ENCODE measurements at places on chromosomes 3 and 15.

DNA sequence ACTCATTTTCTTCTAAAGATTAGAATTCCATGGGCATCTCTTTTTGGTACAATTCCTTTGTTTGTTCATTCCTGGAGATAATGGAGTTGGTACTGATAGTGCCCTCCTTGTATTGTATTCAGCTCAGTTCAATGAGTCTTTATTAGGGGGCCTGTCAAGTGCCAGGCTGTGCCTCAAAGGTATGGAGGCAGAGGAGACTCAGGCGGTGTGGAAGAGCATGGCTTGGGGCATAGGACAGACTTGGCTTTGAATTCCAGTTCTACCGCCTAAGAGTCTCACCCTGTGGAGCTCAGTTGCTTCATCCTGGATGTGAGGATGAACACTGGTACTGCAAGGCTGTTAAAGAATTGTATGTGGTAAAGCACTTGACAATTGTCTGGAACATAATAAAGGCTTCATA is 196.6 kb upstream of the IL12A start:
- no peak for DNase-seq

- no peak for DNase-seq
Measured at GRCh38 chr3:46553154-46553553, 12.9 kb downstream of the LRRC2 start.

DNA sequence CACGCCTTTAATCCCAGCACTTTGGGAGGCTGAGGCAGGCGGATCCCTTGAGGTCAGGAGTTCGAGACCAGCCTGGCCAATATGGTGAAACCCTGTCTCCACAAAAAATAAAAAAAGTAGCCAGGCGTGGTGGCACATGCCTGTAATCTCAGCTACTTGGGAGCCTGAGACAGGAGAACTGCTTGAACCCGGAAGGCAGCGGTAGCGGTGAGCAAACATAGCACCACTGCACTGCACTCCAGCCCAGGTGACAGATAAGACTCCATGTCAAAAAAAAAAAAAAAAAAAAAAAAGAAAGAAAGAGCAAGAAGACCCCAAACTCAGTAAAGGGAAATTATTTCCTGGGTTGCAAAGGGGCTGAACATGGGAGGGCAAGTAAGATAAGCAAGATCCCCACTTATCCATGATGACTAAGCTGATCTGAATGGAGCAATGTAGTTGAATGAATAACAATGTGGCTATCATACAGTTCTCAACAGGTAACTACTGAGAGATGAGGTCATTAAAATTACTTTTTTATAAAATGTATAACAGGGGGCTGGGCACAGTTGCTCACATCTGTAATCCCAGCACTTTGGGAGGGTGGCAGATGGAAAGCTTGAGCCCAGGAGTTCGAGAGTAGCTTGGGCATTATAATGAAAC is 46.0 kb downstream of the RBM15B start:
- no peak for DNase-seq

DNA sequence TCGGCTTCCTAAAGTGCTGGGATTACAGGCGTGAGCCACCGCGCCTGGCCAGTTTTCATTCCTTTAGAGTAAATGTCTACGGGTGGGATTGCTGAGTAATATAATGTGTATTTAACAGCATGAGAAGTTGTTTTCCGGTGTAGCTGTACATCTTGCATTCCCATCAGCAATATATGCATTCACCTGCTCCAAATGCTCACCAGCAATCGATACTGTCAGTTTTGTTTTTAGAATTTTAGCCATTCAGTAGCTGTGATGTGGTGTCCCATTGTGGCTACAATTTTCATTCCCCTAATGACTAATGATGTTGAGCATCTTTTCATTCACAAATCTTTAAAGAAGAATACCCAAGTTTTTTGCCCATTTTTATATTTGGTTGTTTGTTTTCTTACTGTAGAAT is 134.8 kb upstream of the RGMA start:
- no peak for DNase-seq

DNA sequence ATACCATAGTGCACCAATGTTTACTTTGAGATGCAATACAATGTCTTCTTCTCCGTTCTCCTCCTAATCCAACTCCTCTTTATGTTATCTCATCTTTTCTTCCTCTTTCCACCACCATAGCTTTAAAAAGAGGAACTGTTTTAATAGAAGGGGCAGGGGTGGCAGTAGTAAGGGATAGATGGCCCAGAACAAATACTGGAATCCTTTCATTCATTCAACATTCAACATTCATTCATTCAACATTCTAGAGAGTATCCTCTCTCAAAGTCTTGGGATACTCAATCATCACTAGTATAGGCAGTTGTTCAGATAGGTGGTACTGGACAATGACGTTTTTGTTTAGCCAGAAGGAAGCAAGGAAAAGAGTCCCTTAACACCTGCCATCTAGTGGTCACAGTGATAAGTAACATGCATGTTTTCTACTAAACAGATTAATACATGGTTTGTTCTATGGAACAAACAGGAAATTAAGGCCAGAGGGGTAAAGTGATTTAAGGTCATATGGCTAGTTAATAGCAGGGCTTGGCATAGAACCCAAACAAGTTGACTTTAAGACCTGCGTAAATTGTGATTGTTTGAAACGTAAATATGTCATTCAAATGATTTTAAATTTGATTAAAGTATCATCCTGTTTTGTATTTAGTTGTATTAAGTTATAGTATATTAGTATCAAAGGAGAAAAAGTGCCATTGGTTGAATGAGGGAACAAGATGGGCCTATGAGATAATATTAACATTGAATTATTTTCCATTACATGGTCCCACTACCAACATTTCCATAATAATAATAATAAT is 26.9 kb upstream of the EHHADH start:
- peak; percentile 44 for DNase-seq

DNA sequence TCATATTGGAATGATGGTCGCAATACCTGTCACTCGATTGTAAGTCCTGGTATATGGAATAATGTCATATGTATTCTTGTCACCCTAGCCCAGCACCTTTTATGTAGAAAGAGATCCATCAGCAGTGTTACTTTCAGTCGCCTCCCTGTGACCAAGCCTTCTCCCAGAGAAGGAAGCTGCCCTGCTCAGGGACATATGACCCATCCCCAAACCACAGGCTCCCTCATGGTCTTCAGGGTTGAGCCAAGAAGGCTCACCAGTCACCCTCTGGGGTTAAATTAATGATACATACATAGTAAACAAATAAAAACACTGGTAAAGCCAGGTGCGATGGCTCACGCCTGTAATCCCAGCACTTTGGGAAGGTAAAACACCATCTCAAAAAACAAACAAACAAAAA is 4.6 kb upstream of the MFGE8 start:
- DNase-seq, result no peak

DNA sequence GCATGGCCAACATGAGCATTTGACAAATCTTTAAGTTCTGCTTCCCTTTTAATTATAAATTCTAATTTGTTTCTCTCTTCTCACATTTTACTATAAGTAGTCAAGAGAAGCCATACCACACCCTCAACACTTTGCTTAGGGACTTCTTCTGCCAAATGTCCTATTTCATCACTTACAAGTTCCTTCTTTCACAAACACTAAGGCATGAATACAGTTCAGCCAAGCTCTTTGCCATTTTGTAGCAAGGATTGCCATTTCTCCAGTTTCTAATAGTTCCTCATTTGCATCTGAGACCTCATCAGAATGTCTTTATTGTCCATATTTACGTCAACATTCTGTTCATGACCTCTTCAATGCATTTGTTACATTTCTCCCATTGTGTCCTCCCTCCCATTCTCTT is 29.4 kb downstream of the SLC22A14 start:
- DNase-seq, result no peak

GRCh38 chr3:15923640-15924405 is 126.0 kb upstream of the ANKRD28 start:
- DNase-seq, result no peak

- DNase-seq, result peak; percentile 48
Measured at GRCh38 chr3:171833789-171834460, 9.2 kb upstream of the TMEM212 start.

DNA sequence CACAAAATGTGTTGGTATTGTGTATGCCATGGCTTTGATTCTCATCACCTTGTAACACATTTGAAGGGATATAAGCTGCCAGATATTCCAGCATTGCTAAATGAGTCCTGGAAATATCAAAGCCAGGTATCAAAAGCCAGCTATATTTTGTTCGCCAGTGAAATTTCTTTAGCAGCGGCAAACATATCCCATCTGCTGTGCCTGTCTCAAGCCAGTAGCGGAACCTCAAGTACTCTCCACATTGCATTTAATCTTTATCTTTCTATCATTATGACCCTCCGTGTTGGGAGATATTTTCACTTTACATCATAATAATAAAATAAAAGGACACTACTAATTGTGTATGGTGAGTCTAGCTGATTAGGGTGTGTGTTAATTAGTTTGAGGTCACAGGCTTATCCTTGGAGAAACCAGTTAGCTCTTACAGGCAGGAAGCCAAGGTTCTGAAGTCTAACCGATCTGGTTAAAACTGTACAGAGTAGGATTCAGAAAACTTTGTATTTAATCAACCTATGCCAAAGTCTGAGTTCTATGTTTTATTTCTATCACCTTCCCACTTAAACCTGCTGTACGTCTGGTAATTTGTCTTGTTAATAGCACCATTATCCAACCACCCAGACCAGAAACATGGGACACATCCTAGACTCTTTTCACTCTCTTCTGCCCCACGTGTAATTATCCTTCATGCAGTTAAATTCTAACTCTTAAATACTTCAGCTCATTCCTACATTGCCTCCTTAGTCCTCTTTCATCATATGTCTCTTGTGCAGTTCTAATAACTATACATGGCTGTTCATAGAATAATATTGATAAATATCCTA is 14.5 kb downstream of the TIPARP start:
- DNase-seq, result no peak

- no peak for DNase-seq
Measured at GRCh38 chr15:39354189-39354588, 226.7 kb upstream of the THBS1 start.

- peak; percentile 18 for DNase-seq
Measured at GRCh38 chr3:39718674-39719595, 90.5 kb upstream of the MYRIP start.

DNA sequence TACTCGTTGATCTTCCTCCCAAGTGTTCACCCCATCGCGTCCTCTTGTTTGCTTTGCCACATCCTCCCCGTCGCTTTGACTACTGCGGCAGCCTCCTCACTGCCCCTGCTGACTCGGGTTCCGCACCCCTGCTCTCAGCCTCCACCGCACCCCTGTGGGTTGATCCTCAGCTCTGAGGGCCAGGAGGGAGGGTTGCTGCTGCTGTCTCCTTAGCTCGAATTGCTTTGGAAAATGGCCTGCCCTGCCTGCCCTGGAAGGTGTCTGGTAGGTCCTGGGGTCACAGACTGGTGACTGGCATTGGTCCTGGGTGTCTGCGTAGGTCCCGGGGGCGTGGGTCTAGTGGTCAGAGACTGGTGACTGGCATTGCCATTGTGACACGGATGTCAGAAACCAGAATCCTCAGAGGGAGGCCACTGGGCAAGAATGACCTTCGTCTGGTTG is 9.4 kb downstream of the MUC4 start:
- no peak for DNase-seq

- DNase-seq, result no peak
Measured at GRCh38 chr3:63981980-63982379, 41.3 kb downstream of the PSMD6 start.

DNA sequence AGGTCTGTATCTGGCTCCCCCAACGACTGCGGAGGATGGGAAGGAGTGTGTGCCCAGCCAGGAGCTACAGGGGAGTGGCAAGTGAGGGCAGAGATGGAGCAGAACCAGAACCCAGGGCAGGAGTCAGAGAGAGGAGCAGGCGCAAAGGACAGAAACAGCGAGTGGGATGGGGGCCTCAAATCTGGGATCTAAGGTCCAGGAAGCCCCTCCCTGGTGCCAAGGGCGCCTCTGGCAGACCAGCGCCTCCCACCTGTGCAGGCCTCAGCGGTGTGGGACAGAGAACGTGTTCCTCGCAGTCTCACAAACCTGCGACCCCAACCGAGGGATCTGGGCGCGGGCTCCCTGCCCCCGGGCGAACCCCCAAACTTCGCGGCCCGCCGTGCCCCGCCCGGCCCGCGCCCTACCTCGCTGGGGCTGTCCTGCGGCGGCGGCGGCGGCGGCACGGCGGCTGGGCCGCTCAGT is 301 bp downstream of the PCBP4 start:
- DNase-seq, result peak; percentile 63

GRCh38 chr15:39670687-39671086 is 89.8 kb downstream of the THBS1 start:
- DNase-seq, result no peak

GRCh38 chr15:39887832-39888231 is 32.2 kb downstream of the GPR176 start:
- no peak for DNase-seq

GRCh38 chr3:50542177-50543034 is 25.1 kb downstream of the C3orf18 start:
- DNase-seq, result peak; percentile 95

- no peak for DNase-seq
Measured at GRCh38 chr15:25504307-25504706, 65.5 kb upstream of the UBE3A start.

DNA sequence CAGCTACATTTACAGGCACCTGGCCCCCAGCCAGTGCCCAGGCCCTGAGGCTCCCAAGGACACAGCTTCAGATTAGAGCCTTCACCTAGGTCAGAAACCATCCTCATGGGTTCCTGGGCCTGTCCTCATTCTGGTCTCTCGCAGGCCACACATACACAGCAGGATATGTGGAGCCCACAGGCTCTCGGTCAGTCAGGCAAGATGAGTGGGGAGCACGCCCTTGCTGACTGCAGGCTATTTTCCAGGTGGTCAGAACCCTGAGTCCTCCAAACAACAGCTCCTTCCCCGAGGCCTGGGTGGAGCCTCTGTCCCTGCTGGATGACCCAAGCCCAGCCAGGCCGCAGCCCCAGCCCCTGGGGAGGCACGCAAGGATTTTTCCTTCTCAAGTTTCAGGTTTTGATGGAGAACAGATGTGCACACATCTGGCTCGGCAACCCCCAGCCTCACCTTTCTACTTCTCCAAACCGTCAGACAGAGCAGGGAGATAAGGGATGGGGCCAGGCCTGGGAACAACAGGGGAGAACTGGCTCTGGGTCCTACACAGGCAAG is 1.6 kb downstream of the STRA6 start:
- DNase-seq, result peak; percentile 46

GRCh38 chr3:11776346-11776745 is 70.3 kb downstream of the TAMM41 start:
- no peak for DNase-seq

- no peak for DNase-seq
Measured at GRCh38 chr3:13626396-13626795, 77.5 kb downstream of the FBLN2 start.

DNA sequence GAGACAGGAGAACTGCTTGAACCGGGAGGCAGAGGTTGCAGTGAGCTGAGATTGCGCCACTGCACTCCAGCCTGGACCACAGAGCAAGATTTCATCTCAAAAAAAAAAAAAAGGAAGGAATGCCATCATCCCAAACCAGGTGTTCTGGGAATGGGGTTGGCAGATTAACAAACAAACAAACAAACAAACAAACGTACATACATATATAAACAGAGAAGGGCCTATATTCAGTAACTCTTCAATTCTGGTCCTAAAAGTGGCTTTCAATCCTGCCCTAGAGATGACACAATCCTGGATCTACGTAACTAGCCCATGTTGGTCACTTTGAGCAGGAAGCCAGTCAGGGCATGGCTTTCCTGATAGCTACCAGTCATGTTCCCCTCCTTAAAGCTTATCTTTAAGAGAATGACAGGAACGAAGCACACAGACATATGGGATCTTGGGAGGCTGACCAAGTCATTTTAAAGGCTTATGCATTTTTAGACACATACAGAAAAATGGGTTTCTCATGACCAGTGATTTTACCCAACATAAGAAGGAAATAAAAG is 29.9 kb upstream of the RAB11A start:
- no peak for DNase-seq

GRCh38 chr3:63998852-63999754 is 24.2 kb downstream of the PSMD6 start:
- no peak for DNase-seq
